ENCODE measurements at places on chromosomes 3 and 15. TPM values are rescaled to one million over a fixed set of nuclear protein-coding genes. Genes with fewer than 3 reads are reported as not detected.

GPR176 gene
- total RNA-seq = 1.4 TPM

CD96 gene
- total RNA-seq = 0.65 TPM

PRTG gene
- 0.67 TPM for total RNA-seq

CEMIP gene
- not detected for total RNA-seq

SRPRB gene
- 26.4 TPM for total RNA-seq

WDR6 gene
- total RNA-seq = 71.6 TPM

IL17RD gene
- 5.0 TPM for total RNA-seq

IQCB1 gene
- total RNA-seq = 7.5 TPM

TUSC7 gene
- not detected for total RNA-seq

CLDN1 gene
- total RNA-seq = not detected

GCSAM gene
- total RNA-seq = not detected

ALS2CL gene
- total RNA-seq = 37.0 TPM

ACTL6A gene
- total RNA-seq = 21.2 TPM

CRYGS gene
- 1.1 TPM for total RNA-seq

PLA1A gene
- 1.6 TPM for total RNA-seq

SYNPR gene
- total RNA-seq = not detected

PSTPIP1 gene
- total RNA-seq = 5.0 TPM

PPP1R14D gene
- total RNA-seq = not detected

KPNA1 gene
- 73.0 TPM for total RNA-seq

NANOGP8 gene
- not detected for total RNA-seq

MORC1 gene
- not detected for total RNA-seq

CCDC66 gene
- total RNA-seq = 13.8 TPM

SLC24A5 gene
- not detected for total RNA-seq

OPA1 gene
- total RNA-seq = 105 TPM

FBXO40 gene
- 207 TPM for total RNA-seq

COPG1 gene
- total RNA-seq = 80.6 TPM

NR1I2 gene
- 0.11 TPM for total RNA-seq

ASB14 gene
- 13.4 TPM for total RNA-seq

RETNLB gene
- not detected for total RNA-seq

GMPS gene
- total RNA-seq = 27.6 TPM

ECE2 gene
- total RNA-seq = not detected

C3orf49 gene
- not detected for total RNA-seq

SEMA5B gene
- total RNA-seq = 2.1 TPM
